ENCODE measurements at places on chromosomes 1 and 21.

DNA sequence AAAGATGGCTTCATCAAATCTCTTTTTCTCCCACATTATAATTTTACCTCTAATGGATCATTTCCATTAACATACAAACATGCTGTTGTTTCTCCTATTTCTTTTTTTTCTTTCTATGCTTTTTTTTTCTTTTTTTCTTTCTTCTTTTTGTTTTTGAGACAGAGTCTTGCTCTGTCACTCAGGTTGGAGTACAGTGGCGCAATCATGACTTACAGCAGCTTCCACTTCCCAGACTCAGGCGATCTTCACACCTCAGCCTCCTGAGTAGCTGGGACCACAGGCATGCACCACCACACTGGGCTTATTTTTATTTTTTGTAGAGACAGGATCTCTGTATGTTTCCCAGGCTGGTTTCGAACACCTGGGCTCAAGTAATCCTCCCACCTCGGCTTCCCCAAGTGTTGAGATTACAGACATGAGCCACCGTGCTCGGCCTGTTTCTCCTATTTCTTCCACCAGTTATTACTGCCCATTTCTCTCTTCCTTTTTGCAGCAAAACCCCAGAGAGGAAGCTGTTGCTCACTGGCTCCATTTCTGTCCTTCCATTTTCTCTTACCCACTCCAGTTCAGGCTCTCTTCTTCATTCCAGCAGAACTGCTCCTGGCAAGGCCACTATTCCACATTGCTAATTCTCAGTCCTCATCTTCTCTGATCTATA lies 32.1 kb upstream of the OPRD1 start:
- peak; percentile 32 for DNase-seq

DNA sequence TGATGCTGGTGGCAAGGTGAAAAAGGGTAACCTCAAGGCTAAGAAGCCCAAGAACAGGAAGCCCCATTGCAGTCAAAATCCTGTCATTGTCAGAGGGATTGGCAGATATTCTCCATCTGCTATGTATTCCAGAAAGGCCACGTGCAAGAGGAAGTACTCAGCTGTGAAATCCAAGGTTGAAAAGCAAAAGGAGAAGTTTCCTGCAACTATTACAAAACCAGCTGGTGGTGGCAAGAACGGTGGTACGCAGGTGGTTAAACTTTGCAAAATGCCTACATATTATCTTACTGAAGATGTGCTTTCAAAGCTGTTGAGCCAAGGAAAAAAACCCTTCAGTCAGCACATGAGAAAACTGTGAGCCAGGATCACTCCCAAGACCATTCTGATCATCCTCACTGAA lies 13.7 kb upstream of the VPS45 start:
- peak; percentile 40 for DNase-seq

DNA sequence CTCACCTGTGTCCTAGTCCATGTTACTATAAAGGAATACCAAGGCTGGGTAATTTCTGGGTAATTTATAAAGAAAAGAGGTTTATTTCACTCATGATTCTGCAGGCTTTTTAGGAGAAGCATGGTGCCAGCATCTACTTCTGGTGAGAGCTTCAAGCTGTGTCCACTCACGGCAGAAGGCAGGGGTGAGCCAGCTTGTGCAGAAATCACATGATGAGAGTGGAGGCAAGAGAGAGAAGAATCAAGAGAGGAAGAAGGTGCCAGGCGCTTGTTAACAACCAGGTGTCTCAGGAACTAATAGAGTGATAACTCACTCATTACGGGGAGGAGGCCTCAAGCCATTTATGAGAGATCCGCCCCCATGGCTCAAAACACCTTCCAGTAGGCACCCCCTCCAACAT lies 67.5 kb upstream of the CD34 start:
- DNase-seq = no peak

GRCh38 chr1:16915627-16915973 lies 6.1 kb upstream of the CROCC start:
- peak; percentile 22 for DNase-seq

DNA sequence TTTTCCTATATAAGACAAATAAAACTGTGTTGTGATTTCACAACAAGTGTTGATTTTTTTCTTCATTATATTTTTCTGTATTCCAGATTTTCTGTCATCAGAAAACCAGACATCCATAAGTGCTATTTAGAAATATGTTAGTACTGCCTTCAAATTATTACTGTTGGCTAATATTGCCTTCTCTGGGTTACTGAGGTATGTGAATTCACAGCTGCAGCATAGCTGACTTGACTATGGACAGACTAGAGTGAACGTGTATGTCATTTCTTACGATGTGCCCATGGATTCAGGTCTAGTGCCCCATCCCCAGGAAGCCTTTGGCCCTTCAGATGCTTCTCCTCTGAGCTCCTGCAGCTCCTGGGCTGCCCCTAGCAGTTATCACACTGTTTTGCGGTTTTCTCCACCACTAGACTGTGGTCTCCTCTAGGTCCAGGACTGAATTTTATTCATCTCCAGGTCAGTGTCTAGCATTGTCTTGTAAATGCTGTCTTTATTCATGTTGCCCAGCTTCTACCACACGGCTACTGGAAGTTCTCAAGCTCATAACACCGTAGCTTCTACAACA lies 118.5 kb downstream of the FGGY start:
- no peak for DNase-seq

GRCh38 chr1:23290836-23291565 lies 53.1 kb downstream of the HNRNPR start:
- no peak for DNase-seq

DNA sequence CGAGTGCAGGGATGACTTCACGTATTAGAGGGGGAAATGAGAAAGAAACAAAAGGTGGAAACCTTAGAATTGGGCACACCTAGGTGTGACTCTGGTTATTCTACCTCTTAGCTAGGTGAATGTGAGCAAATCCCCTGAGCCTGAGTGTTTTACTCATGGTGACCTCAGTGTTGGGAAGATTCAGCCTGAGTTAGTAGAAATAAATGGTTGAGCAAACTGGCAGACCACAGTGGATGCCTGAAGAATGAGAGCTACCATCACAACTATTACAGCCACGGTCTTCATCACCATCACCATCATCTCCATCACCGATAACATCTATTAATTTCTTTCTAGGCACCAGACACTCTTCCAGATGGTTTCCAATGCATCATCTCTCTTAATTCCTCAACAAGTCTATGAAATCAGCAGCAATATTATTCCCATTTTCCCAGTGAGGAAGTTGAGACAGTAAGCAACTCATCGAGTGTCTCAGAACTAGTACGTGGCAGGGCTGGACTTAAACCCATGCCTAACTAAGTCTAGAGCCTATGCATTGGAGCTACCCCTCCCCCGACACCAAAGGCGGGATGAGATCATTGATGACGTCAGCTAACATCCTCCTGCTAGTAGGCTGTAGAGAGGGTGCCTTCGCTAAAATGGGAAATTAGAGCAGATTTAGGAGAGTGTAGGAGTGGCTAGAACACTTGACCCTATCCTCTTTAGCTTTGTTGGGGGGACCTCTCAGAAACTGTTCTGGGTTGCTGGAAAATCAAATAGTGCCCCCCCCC lies 7.9 kb upstream of the KAZN start:
- DNase-seq = peak; percentile 47

DNA sequence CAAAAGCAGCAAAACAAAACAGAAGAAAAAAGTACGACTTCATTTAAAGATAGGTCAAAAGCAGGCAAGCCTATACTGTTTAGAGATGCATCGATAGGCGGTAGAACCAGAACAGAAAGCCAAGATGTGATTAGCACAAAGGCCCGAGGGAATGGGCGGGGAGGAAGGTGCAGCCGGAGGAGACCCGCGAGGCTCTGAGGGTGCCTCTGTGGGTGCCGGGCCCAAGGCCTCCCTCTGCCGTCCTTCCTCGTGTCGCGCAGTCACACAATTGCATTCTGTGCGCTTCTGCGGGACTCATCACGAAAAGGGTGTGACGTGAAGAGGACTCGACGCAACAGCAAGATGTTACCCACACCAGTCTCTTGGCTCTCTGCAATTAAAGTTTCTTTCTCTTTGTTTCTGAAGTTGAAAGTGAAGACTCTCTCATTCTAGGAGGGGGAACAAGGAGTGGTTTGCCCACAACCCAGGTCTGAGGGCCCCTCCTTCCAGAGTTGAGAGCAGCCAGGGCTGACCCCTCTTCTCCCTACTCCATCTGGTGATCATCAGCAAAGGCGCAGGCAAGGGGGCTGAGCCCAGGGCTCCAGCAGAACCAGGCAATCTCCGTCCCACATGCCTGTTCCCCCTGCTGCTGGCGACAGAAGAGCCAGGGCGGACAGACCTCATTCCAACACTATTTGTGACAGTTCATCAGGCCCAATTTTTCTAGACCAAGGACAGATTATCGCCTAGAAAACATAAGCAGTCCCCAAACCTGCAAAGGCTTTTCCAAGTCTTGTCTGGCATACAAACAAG lies 41.0 kb downstream of the NPHP4 start:
- no peak for DNase-seq

DNA sequence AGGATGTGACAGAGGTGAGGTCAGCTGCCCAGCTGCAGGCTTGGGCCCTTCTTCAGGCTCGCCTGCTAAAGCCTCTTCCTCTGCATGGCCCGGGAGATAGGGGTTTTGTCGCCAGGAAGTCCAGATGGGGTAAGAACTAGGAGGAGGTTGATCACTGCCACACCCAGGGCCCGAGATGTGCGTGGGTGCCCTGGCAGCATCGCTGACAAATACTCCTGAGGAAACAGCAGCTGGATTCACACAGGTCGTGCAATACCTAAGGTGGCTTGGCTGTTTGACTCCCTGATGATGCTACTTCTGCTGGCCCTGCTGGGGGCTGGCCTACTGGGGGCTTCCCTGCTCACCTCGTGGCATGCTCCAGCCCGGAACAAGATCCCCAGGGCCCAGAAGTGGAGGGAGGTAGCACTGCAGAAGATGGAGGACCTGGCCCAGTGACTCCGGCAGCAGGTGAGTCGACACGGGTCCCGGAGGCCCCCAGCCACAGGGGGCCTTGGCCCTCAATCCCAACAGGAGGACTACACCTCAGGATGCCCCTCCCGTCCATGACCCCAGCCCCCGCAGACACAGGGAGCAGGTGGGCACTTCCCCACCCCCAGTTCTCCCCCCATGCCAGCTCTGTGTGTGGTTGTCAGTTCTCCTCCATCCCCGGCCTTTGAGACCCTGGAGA lies 29.6 kb downstream of the FAAH start:
- DNase-seq = no peak

- no peak for DNase-seq
Measured at GRCh38 chr1:214455479-214455878, 95.9 kb downstream of the PTPN14 start.

GRCh38 chr1:96473791-96474434 lies 247.7 kb upstream of the PTBP2 start:
- peak; percentile 25 for DNase-seq

- no peak for DNase-seq
Measured at GRCh38 chr1:41660570-41661427, 176.3 kb upstream of the EDN2 start.
